ENCODE measurements at places on chromosomes 2 and 18.

GRCh38 chr18:69948919-69949537 lies 1.4 kb upstream of the CD226 start:
- DNase-seq: peak; percentile 64

DNA sequence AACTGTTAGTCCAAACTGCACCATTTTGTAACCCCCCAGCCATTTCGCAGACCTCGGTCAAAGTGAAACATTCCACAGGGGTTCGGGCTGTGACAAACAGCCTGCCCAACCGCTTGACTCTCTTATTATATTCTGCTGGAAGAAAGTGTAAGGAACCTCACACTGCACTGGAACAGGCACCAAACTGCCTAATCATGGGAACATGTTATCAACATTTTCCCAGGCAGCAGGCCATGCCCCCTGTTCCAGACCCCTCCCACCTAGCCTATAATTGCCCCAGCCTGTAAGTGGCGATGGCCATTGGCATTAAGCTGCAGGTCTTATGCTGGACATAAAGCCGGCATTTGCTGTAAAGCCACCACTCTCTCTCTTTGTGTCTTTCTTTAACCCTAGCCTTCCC lies 16.9 kb downstream of the LYG2 start:
- no peak for DNase-seq

DNA sequence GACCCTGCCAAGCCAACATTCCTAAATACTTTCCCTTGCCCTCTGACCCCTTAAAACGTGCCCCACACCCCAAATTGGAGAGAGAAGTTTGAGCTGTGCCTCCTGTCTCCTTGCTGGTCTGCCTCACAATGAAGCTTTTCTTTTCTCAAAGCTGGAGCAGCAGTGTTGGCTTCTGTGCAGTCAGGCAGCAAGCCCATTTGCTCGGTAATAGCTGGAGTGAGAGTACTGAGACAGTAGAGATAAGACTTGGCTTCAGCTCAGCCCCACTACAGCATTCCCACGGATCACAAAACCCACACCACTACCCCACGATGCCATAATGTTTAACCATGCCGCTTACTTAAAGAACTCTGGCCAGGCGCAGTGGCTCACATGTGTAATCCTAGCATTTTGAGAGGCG lies 73.0 kb downstream of the NCAPH start:
- no peak for DNase-seq

DNA sequence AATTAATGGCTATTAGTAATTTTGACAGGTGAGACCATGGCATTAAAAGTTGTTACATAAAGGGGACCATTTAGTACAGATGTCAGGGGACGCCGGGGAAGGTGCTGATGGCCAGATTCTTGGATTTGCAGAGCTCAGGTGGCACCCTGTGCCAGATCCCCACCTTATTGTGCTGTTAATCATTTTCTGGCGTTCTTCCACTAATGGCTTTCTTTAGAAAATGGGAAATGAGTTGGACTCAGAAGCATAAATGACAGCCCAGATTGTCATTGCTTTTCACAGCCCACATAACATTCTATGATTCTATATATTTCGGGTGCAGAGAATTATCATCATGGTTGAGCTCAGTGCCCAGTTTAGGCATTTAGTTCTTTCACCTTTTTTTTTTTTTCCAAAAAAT lies 257.2 kb upstream of the TCF4 start:
- DNase-seq: no peak

DNA sequence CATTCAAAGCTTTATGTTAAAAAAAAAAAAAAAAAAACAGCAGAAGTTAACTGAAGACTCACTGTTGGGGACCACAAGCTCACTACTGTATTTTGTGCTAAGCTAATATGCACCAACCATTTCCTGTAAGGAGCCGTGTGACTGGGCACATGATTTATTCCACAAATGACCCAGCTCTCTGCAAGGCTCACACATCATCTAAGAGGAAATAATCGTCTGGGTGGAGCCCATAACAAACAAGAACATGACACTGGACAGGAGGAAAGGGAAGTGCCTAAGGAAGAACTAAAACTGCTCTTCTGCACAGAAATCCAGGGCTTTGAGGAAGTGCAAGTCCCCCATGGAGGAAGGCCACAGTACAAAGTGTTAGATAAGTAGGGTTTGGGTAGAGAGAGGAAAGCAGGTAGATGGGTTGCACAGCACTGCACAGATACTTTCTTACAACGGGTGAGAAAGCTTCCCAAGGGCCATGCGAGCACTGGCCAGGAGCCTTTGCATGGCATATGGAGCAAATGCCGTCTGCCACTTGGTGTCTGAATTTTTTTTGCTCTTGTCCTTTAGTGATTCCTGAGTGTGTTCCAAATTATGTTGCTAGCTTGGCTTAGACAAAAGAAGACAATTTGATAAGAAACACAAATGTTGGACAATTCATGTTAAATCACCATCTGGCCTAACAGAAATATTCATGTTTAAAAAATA lies 24.4 kb downstream of the NFE2L2 start:
- peak; percentile 72 for DNase-seq

- DNase-seq: no peak
Observed at GRCh38 chr18:78208461-78208860, 771.2 kb upstream of the SALL3 start.

- no peak for DNase-seq
Observed at GRCh38 chr2:129024796-129025195, 706.1 kb upstream of the HS6ST1 start.

DNA sequence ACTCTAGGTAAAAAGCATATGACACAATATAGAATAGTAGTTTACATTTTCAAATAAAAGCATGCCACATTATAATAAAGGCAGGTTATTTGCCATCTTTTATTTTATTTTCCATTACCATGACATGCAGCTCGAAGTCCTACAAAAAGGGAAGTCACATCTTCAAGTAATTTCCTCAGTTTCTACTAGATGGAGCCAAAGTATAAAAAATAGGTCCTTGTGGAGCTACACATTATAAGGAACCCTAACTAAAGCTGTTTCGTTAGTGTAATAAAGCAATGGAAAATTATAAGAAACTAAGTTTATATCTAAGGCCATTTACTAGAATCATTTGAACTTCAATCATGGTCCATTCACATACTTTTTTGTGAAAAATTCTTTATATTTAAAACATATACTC lies 674.5 kb downstream of the KCNJ3 start:
- DNase-seq: no peak

DNA sequence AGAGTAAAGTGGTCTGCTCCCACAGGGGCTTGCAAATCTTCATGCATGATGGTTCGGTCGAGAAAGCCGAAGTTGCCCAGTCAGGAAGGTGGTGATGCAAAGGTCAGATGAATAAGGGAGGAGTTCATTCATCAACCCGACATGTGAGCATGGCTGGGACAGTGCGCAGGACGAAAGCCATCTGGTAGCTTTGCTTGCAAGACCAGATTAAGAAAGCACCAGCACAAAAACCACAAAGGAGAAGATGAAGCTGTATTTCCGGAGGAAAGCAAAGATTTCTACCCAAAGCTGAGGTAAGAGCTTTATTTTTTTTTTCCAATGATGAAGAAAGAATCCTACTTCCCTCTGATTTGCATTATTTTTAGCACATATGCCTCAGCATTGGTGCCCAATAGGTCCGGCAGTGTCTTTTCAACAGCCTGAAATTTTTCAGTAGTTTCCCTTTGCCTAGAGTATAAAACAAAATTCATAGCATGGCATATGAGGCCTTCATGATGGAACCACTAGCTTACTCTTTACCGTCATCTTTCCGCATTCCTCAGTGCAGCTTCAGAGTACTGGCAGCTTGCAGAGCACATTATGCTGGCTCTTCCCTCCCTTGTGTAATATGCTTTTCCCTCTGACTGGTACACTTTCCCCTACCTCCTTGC lies 112.0 kb upstream of the THOC1 start:
- DNase-seq: peak; percentile 23

DNA sequence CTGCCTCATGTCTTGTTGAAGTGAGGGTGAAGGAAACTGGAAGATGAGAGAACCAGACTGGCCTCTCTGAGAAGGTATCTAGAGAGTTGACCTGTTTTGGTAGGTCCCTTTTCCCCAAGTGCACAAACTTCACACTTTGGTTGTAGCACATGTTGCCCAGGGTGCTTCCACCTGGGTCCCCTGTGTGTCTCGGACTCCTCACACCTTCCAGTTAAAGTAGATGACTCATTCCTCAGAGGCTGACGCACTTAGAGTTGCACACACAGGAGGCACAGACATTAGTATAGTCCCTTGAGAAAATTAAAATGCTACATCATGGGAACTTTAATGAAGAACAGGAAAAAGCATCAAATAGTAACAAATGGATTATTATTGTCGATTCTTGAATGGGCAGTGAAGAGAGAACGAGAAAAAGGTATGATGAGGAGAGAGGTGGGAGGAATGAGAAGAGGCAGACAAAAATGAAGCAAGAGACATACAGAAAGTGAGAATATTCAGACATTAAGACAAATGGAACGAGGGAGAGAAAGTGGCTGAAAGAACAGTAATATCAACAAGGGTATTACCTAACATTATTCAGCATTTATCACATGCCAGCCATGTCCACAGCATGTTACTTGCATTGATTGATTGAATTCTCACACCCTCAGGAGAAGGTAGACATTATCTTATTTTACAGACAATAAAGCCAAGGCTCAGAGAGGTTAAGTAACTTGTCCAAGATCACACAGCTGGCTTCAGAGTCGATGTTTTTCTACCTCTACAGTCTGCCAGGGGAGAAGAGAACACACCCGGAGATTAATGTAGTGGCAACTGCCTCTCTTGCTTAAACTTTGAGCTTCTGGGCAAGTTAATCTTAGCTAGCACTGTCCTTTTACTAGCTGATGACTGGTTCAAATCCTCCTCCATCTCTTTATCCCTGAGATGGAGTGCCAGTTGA lies 68.6 kb downstream of the FHOD3 start:
- no peak for DNase-seq

DNA sequence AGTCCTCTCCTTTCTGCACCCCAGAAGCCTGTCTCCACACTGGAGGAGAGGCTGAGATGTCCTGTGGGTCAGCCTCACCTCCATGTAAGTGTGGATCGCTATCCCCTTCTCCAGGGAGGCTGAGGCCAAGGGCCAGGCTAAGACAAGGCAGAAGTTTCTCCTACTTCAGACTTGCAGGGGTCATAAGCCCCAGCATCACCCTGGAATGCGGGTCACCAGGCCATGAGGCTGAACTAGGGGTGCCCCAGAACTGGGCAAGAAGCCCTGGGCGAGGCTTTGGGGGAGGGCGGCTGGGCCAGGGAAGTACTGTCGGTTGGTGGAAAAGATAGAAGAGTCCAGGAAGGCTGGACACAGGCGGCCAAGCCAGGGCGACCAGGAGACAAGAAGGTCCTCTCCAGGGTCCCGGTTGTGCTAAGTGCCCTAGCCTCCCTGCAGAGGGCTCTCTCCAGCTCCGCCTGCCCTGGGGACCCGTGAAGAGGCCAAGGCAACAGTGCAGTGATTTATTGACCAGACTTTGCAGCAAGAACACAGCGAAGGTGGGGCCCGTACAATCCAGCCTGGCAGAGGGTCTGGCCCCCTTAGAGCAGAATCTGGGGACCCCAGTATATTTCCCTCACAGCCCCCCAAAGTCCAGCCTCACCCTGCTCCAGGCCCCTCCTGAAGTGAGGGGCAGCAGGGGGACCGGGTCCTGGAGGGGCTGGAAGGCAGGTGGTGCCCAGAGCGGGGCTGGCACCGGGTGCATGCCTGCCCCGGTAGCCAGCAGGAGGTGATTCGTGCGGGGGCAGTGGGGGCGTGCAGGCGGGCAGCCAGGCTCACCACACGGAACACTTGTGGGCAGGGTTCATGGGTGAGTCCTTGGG lies 8.1 kb downstream of the ECEL1 start:
- no peak for DNase-seq

- DNase-seq: peak; percentile 17
Observed at GRCh38 chr2:241863536-241863954, 4.9 kb upstream of the PDCD1 start.

DNA sequence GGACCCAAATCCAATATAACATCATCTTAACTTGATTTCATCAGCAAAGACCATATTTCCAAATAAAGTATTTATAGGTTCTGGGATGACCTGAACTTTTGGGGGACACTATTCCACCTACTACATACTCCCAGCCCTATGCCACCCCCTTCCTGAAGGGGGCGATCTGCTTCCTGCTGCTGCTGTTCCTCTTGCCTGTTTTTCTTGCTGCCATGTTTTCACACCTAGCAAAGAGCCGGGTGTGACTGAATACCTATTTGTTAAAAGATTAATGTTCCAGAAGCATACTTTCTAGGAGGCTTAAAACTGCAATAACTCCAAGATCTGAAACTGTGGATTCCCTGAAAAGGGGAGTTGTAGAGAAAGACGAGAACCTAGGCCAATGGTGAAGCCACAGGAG lies 89.7 kb downstream of the ICOS start:
- no peak for DNase-seq

- no peak for DNase-seq
Observed at GRCh38 chr2:198973181-198973580, 484.6 kb downstream of the SATB2 start.

DNA sequence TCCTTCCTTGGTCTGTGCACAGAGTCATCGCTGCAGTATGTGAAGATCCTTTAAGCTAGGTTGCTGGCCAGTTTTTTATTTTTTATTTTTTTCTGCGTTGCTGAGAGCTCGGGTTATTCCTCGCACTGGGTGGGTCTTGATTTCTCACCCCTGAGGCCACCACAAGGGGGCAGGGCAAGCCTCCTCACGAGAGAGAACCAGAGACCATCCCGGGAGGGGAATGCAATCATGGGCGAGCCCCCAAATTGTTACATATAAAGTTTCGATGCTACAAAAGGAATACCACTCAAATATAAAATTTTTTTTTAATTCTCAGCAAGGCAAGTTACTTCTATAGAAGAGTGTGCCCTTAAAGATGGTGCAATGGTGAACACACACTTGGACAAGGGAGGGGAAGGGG lies 24.9 kb downstream of the HTR2B start:
- DNase-seq: no peak

GRCh38 chr2:24022975-24023575 lies 13.2 kb downstream of the MFSD2B start:
- DNase-seq: no peak

- no peak for DNase-seq
Observed at GRCh38 chr18:3452750-3453539, 3.0 kb downstream of the TGIF1 start.

DNA sequence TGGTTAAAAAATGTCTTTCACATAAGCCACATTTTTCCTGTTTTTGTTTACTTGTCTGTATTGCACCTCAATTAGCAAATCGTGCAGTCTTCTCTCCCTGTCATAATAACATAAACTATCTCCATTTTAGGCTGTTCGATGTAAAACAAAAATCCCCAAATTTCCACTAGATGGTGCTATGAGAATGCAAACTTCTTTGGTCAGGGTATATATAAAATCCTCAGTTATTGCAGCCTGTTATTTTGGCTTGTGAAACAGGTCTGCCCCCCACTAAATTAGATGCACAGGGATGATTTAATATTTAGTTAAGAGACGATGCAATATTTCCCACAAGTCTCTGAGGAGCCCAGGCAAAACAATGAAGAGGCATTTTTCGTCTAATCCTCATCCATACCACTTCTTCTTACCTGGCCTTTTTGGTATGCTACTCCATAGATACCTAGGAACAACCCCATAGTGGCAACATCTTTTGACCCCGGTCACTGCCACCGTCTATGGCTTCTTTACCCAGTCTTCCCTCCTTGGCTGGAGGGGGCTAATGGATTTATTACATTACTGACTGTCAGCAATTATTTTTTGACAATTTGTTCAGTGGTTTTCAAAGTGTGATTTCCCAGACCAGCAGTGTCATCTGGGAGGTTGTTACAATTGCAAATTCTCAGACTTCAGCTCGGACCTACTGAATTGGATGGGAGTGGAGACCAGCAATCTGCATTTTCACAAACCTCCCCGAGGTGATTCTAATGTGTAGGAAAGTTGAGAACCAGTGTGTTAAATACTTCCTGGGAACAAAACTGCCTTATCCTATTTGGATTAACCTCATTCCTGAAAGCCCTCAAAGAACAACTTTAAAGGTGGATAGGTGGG lies 117.4 kb upstream of the CWC22 start:
- no peak for DNase-seq
